ENCODE measurements at places on chromosomes 7 and 10.

DNA sequence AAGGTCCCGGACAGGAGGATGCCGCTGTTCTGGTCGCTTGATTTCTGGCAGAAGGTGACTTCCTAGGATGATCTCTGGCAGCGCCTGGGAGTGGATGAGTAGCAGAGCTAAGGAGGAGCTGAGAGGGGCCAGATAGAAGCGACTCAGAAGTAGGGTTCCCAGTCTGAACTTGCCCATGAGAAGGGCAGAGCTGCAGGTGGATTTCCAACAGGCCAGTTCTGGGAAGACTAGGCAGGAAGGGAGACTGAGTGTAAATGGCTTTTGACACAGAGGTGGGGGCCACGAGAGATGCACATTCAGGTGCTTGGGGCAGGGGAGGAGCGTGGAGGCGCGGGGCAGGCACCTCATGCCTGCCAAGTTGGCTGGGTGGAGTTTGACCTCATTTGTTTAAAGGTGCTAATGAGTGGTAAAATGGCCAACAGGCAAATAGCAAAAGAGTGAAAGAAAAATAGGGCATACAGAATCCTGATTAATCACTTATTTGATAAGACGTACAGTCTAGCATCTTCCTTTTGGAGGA is 58.8 kb downstream of the SHH start:
- no peak for DNase-seq
- H3K4me3 ChIP-seq = no peak overlapping the region

DNA sequence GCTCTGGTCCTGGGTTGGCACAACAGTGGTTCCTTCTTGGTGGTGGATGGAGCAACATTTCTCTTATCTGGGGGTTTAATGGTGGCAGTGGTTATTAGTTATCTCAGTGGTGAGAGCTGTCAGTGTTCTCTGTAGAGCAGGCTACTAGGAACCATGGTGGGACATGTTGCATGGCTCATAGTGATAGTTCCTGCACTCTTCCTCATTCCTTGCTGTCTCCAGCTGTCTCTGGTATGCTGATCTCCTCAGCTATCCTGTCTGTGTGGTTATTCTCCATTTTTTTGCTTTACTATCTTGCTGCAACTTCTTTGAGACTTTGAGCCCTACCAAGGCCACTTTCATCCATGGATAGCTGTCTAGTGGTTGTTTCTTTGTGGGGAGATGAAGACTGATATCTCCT is 44.0 kb downstream of the CCDC7 start:
- peaks cover 10% of the 10 kb centered on the region for H3K36me3 ChIP-seq
- H3K27ac ChIP-seq = no peak overlapping the region
- DNase-seq = no peak
- no peaks in the 10 kb centered on the region for H3K27me3 ChIP-seq
- no peak overlapping the region for H3K4me3 ChIP-seq
- H3K4me1 ChIP-seq = no peaks in the 10 kb centered on the region

DNA sequence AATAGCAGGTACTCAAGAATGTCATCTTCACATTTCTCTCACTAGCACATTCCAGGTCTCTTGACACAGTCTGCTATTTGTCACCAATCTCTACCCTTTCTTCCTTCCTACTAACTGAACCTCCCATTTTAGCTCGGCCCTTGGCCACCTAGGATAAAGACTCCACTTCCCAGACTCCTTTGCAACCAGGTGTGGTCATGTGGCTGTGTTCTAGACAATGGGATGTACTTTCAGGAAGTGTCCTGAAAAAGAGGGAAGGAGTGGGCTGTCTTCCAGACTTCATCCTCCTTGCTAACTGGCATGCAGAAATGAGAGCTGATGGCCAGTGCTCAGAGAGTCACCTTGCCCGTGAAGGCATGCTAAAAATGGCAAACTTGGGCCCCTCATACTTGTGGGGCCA is 139.2 kb downstream of the AMPH start:
- H3K27ac ChIP-seq = no peak overlapping the region
- no peaks in the 10 kb centered on the region for H3K4me1 ChIP-seq
- H3K36me3 ChIP-seq = no peaks in the 10 kb centered on the region
- no peak overlapping the region for H3K4me3 ChIP-seq
- H3K27me3 ChIP-seq = no peaks in the 10 kb centered on the region

DNA sequence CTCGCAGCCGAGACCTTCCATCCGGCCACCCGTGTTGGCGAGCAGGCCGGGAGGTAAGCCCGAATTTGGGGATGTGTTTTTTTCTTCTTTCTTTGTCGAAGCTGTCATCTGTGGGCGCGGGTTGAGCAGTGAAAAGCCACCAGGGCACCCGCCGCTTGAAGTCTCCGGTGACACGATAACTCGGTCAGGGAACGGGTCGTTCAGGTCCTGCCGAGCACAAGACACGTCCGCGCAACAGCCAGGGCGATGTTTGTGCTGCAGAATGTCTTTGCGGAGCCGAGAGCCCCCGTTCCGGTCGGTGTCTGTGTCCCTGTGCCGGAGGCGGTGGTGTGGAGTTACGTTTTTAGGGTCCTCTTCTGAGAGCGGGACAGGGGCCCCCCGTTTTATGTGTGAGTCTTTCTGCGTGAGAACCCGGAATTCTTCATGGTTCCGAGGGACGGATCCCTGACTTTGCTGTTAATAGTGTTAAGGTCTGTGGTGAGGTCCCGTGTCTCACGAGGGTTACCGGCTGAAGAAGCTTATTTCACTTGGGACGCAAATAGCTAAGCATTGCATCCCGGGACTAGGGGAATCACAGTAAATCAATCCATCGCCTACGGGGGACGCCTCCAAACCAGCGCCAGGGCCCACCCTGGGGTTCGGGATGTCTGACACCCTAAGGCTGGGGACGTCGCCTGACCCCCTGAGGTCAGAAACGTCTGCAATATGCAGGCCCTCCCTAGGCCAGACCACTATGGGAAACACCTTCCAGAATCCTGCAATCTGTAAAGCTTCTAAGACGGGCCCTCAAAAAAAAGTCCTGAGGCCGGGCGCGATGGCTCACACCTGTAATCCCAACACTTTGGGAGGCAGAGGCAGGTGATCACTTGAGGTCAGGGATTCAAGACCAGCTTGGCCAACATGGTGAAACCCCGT is 99.5 kb downstream of the ELFN1 start:
- H3K4me1 ChIP-seq = no peaks in the 10 kb centered on the region
- H3K4me3 ChIP-seq = no peak overlapping the region
- H3K27ac ChIP-seq = no peak overlapping the region
- H3K27me3 ChIP-seq = no peaks in the 10 kb centered on the region
- no peak for DNase-seq

DNA sequence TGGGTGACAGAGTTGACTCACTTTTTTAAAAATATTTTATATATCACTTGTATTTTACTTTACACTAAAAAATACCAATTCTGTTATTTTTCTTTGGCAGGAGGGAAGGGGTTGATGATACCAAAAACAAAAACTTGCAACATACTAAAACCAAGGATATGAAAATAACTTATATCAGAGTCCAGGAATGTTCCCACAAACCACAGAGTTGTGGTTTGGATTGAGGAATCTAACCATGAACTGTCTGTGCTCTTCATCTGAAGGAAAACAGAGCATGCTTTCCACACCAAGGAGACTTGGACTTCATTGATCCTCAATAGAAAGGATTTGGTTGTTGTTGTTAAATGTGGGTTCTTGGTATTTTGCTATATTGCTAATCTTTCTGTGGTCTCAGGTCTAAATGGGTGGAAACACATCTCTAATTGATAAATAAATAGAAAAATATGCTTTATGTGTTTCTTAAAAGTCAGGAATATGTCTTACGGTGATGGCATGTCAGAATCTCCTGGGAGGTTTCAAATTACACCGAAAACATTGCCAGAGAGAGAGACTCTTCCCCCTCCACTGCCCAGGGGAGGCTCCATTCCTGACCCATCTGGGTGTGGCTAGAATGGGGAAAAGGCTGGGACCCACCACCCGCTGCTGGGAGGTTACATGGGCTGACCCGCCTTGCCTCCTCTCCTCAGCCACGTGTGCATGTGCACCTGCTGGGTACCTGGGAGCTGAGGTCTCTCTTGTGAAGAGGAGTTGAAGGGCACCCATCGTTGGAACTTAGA is 46.9 kb upstream of the STK17A start:
- no peaks in the 10 kb centered on the region for H3K36me3 ChIP-seq
- H3K27ac ChIP-seq = no peak overlapping the region
- DNase-seq = no peak
- H3K4me1 ChIP-seq = no peaks in the 10 kb centered on the region

GRCh38 chr10:13222566-13222965 is 11.6 kb downstream of the UCMA start:
- H3K4me3 ChIP-seq = no peak overlapping the region
- H3K27me3 ChIP-seq = no peaks in the 10 kb centered on the region

- H3K4me3 ChIP-seq = no peak overlapping the region
- H3K27ac ChIP-seq = no peak overlapping the region
- H3K4me1 ChIP-seq = no peaks in the 10 kb centered on the region
- H3K27me3 ChIP-seq = no peaks in the 10 kb centered on the region
- no peak for DNase-seq
Observed at GRCh38 chr10:45383682-45384330, 9.8 kb downstream of the ALOX5 start.

DNA sequence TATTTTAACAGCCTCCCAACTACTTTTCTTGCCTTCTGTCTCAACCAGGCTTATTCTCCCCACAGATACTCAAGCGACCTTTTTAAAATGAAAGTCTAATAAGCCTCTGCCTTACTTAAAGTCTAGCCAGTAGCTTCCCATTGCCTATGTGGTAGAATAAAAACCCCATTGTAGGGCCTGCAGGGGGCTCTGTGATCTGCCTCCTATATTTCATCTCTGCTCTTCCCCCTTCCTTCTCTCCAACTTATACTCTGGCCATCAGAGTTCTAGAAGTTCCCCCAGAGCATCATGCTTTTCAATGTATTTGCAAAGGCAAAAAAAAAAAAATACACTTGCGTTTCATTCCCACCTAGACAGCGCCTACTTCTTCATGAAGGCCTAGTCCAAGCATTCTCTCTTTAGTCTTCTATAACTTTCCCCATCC is 167.7 kb upstream of the ADO start:
- peak overlapping the region; percentile 77 for H3K27ac ChIP-seq
- no peaks in the 10 kb centered on the region for H3K36me3 ChIP-seq
- H3K4me3 ChIP-seq = peak overlapping the region; percentile 20

DNA sequence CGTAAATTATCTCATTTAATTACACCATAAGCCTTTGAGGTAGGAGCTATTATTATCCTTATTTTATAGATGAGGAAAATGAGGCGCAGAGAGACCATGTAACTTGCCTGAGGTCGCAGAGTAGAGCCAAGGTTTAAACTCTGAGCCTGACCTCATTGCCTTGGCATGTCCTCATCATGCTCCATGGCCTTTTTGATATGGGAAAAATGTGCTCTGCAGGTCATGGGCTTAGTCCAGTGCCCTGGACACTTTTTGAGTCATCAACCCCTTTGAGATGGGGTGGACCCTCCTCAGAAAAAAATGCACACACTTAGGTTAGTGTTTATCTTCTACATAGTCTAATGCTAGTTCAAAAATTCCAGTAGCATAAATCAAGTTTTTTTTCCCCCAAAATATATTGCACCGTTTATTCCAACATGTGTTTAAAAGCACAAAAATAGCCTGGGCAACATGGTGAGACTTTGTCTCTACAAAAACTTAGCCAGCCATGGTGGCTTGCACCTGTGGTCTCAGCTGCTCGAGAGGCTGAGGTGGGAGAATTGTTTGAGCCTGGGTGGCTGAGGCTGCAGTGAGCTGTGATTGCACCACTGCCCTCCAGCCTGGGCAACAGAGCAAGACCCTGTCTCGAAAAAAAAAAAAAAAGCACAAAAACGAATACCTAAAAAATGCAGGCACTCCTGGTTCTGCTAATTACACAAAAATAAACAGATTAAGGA is 28.6 kb upstream of the TMEM178B start:
- no peaks in the 10 kb centered on the region for H3K27me3 ChIP-seq
- H3K4me1 ChIP-seq = no peaks in the 10 kb centered on the region
- no peak for DNase-seq
- H3K36me3 ChIP-seq = no peaks in the 10 kb centered on the region

DNA sequence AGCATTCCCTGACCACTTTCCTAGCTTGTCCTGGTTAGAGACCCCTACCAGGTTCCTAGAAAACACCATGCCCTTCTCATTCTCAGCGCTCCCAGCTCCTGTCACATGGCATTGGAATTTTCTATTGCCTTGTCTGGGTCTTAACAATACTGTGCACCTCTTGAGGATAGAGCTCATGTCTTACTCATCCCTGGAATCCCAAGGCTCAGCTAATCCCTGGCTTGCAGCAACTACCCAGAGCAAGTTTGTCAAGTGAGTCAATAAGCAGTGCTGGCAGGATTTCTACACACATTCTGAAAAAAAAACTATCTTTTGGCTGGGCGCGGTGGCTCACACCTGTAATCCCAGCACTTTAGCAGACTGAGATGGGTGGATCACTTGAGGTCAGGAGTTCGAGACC is 11.7 kb upstream of the PRDX3 start:
- no peaks in the 10 kb centered on the region for H3K36me3 ChIP-seq
- H3K27me3 ChIP-seq = no peaks in the 10 kb centered on the region
- DNase-seq = no peak
- H3K4me1 ChIP-seq = peaks cover 6% of the 10 kb centered on the region

- H3K27me3 ChIP-seq = no peaks in the 10 kb centered on the region
- no peak overlapping the region for H3K27ac ChIP-seq
- no peaks in the 10 kb centered on the region for H3K36me3 ChIP-seq
- no peak overlapping the region for H3K4me3 ChIP-seq
- no peaks in the 10 kb centered on the region for H3K4me1 ChIP-seq
Observed at GRCh38 chr7:2617325-2617905, 14.4 kb upstream of the TTYH3 start.

DNA sequence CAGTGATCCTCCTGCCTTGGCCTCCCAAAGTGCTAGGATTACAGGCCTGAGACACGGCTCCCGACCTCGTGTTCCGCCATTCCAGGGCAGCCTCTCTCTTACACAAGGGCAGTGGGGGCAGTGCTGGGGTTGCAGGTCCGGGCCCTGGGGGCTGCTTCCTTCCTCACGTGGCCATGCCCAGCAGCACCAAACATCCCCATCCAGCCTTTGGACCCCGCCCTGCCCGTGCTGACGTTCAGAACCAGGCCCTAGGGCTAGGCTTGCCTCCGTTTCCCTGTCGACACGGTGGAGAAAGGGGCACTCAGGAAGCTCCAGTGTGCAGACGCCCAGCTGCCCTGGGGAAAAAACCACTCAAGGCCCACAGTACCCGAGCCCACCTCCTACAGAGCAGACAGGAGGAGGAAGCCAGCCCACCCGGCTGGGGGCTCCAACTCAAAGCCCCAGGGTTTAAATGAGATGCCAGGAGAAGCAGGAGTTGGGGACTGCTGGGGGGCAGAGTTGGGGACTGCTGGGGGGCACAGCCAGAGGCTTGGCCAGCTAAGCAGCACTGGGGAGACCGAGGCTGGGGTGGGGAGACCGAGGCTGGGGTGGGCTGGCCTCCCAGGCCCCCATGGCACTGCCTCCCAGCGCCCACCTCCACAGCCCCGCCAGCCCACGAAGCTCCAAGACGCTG is 35.9 kb downstream of the ADAP1 start:
- DNase-seq = no peak
- peaks cover 19% of the 10 kb centered on the region for H3K4me1 ChIP-seq
- no peak overlapping the region for H3K27ac ChIP-seq

DNA sequence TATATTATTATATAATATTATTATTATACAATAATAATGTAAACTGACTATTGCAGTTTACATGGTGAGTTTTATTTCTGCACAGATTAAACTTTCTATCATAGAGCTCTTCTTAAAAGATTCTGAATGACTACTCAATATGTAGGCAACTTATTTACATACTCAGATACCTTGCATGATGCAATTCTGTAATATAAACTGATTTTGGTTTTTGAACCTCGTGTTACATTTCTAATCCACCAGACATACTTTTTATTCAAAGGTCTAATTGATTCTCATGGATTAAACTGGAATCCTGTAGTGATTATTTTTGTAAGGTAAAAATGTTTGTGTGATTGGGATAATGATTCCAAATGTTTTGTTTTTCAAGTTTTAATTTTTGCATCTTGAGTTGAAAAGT is 19.9 kb downstream of the SLC26A4 start:
- no peaks in the 10 kb centered on the region for H3K27me3 ChIP-seq
- no peak for DNase-seq
- no peaks in the 10 kb centered on the region for H3K4me1 ChIP-seq
